ENCODE measurements at places on chromosomes 4 and X.

DNA sequence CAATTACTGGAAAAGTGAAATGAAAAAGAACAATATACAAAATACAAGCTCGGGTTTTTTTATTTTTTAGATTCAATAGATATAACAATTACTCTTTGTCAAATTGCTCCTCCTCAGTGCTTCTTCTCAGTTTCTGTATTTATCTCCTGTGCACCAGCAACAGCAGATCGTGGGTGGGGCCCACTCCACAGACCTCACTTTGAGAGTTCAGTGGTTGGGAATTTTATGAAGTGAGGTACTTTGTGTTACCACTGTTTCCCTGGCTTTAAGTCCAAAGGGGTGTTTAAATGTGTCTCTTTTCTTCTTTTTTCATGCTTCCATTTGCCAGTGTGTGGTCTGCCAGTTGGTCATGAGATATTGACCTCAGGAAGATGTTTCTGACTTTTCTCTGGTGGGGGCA, 54.4 kb downstream of the KIT start:
- DNase-seq: no peak

DNA sequence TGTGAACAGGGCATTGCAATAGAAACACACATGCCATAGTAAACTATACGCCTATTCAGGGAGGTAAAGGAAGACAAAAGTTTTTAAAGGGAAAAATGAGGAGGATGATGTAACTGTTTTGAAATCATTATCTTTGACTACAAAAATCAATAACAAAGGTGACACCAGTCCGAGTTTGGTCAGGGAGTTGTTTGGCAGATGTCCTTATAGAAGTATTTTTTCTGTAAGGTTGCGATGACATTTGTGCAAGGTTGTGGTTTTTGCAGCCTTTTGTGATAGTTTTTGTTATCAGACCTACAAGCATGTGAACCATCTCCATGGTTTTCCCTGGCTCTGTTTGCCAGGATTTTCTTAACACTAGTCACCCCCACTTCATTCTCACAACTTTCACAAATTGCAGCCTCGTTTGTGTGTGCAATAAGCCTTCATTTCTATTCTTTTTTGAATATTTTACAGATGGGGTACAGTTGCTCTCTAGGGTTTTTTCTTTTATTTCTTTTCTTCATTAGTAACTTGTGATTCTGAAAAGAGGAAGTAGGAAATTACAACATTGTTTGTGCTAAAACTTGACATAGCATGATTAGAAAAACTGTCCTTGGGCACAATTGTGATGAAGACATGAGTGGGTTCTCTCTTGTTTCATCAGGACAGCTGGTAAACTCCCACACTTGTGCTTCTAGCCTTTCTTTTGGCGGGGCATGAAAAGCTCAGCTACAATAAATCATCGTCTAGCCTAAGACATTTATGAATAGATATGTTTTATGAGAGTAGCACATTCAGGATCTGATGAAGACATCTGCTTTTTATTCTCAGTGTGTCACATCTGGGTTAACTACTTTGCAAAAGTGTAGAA, 60.2 kb upstream of the PNPLA4 start:
- DNase-seq: no peak

DNA sequence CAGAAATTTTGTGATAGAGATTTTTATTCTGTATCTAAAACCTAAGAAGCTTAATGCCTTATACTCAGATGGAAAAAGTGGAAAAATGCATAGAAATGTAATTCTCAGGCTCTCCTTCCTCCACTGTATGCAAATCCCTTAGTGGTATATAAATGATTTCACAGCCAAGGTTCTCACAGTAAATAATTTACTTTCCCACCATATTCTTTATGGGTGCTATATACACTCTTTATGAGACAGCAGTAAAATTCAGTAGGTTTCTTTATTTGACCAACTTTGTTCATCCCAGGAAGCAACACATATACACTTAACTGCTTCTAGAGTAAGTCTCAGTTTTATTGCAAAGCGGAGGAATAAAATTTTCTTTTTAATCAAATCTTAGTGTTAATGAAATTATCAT, 1399.7 kb downstream of the PCDH7 start:
- DNase-seq: no peak

- no peak for DNase-seq
These were observed 498 bp downstream of the RBMX start for GRCh38 chrX:136880003-136880451.

- DNase-seq: no peak
These were observed 109.5 kb upstream of the NKX1-1 start for GRCh38 chr4:1515763-1516162.

DNA sequence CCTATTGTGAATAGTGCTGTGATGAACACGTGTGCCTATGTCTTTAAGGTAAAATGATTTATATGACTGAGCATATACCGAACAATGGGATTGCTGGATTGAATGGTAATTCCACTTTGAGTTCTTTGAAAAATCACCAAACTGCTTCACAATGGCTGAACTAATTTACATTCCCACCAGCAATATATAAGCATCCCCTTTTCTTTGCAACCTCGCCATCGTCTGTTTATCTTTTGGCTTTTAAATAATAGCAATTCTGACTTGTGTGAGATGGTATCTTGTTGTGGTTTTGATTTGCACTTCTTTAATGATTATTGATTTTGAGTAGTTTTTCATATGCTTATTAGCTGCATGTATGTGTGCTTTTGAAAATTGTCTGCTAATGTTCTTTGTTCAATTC, 31.8 kb upstream of the UGT2A1 start:
- DNase-seq: no peak

GRCh38 chr4:70425306-70425705, 27.6 kb downstream of the OPRPN start:
- no peak for DNase-seq

GRCh38 chr4:94351319-94351718, 8.7 kb upstream of the HPGDS start:
- no peak for DNase-seq

DNA sequence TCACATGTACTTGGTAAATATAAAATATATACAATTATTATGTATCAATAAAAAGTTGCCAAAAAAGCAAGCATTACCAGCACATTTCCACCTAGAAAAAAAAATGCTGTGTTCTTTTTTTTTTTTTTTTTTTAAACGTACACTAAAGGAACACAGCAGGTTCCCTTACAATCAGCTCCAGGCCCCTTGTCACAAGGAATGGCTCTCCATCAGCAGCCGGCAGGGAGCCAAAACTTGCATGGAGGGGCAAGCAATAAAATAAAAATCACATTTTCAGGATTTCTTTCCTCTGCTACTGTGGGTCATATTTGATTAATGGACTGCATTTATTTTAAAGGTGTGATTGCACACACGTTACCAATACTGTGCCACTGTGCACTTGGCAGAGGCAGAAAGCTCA, 460.3 kb downstream of the GPAT3 start:
- DNase-seq: no peak

GRCh38 chrX:153878969-153879653, 6.9 kb downstream of the L1CAM start:
- no peak for DNase-seq

GRCh38 chr4:1748465-1748995, 27.2 kb downstream of the TACC3 start:
- DNase-seq: peak; percentile 54

- DNase-seq: no peak
These were observed 45.7 kb upstream of the PRSS12 start for GRCh38 chr4:118398226-118399090.

DNA sequence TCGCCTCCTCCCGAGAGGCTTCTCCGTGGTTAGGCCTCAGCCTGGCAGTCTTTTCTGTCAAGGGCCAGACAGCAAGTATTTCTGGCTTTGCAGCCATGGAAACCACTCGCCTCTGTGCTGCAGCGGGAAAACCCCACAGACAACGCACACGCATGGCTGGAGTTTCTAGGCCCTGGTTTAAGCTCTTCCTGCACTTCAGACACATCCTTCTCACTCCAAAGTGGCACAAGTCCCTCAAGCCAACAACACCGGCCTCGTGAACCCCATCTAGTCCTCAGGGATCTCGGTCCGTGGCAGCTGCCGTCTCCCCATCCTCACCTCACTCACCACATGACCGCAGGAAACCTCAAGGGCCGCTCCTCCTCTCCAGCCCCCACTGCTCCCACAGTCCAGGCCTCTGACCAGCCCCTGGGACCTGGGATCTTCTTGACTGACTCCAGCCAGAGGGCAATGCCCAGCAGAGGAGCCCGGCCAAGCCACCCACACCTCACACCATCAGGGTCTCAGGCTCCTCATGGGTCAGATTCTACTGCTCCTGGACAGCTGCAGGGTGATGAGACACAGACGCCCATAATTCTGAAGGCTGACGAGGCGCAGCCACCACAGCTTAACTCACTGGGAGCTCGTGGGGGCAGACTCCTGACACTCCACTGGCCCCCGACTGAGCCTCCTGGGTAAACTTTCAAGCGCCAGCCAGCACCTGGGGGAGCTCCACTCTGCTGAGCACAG, 21.7 kb downstream of the LETM1 start:
- DNase-seq: no peak

DNA sequence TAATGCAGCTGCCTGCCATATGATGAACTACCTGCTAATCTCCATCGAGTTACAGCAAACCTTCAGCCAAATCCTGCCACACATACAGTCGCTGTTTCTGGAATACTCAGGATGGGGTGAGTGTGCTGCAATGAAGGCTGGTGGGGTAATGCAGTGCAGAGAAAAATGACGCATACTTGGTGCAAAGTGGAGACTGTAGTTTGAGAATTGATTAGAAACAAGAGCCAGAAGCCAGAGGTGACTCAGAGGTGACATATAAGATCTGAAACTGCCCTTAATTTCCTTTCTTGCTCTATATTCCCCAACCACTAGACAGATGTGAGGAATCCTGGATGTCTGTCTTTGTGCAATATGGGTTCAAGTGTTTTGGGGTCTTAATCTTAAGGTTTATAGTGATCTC, 22.0 kb downstream of the C4orf54 start:
- DNase-seq: no peak

DNA sequence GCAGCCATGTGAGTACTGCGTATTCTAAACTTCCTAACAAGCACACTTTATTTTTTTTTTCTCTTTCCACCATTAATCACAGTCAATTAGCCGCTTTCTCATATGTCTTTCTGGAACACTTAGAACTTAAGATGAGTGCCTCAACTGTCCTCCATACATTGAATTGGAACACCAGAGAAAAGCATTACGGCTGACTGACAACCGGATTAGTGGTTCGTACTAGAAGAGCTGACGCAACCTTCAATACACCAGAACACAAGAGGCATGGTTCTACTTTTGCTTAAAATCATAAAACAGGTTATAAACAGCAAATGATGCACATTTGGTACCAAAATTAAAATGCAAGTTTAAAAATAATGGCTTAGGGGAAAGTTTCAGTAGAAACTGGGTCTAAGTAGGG, 3.3 kb downstream of the TMEM47 start:
- DNase-seq: no peak

DNA sequence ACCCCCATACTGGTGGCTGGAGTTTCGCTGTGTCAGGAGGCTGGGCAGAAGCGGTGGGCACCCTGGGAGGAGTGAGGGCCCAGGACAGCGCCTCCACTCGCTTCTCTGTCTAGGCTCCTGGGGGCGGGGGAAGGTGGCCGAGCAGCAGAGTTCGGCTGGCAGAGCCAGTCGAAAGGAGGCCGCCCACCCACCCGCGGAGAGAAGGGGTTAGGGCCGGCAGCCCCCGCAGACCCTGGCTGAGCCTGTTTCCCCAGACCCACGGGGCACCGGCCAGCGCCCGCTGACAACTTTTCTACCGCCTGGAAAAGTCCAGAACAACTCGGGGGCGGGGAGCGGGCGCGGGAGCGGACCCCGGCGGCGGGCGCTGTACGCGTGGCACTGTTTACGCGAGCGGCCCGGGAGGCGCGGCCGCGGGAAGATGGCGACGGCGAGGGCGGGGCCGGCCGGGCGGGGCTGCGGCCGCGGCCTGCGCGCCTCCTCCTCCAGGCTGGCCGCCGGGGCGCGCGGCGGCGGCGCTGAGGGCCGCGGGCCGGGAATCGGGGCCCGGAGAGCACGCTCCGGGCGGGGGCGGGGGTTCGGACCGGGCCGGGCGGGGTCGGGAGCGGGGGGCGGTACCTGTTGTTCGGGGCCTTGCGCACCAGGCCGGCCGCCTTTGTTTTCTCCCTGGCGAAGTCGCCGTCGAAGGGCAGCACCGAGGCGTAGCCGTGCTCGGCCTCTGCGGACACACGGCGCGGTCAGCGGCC, 628 bp downstream of the MXD4 start:
- DNase-seq: no peak

GRCh38 chrX:6965729-6966128, 181.8 kb upstream of the STS start:
- no peak for DNase-seq

DNA sequence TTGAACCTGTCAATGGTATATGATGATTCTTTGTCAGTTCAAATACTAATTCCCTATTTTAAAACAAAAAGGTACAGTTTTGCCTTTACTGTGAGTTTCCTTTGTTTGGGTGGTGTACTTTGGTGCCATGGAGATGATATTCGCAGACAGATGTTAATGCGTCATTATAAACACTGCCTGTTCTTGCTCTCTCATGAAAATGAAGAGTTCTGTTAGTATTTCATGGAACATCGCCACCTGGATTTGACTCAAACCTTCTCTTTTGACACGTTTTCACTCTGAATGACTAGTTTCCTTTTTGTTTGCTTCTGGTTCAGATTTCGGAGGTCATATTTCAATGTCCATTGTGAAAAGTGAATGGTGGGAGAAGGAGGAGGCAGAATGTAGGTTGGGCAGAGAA, 6.9 kb upstream of the CTSO start:
- DNase-seq: no peak

DNA sequence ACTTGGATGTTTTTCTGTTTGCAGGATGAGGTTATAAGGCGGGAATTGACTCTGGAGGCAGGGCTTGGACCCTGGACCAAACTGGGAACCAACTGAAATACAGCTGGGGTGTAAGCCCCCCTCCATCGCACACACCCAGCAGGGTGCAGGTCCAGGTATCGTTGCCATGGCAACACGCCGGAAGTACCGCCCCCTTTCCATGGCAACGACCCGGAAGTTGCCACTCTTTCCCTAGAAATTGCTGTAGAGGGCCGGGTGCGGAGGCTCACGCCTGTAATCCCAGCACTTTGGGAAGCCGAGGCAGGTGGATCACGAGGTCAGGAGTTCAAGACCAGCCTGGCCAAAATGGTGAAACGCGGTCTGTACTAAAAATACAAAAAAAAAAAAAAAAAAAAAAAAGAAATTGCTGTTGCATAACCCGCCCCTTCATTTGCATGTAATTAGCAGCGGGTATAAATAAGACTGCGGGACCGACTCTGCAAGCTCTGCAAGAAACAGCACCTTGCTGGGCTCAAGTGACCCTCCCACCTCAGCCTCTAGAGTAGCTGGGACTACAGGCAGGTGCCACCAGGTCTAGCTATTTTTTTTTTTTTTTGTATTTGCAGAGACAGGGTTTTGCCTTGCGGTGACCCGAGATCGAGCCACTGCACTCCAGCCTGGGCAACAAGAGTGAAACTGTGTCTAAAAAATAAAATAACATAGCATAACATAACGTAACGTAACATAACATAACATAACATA, 139.6 kb downstream of the CRLF2 start:
- no peak for DNase-seq

- no peak for DNase-seq
These were observed 353.9 kb downstream of the GPAT3 start for GRCh38 chr4:83889802-83890201.

Measured in substantia nigra (tissue), 51 donors.